ENCODE measurements at places on chromosomes 6 and 20. TPM values are rescaled to one million over a fixed set of nuclear protein-coding genes. Genes with fewer than 3 reads are reported as not detected.

DNA sequence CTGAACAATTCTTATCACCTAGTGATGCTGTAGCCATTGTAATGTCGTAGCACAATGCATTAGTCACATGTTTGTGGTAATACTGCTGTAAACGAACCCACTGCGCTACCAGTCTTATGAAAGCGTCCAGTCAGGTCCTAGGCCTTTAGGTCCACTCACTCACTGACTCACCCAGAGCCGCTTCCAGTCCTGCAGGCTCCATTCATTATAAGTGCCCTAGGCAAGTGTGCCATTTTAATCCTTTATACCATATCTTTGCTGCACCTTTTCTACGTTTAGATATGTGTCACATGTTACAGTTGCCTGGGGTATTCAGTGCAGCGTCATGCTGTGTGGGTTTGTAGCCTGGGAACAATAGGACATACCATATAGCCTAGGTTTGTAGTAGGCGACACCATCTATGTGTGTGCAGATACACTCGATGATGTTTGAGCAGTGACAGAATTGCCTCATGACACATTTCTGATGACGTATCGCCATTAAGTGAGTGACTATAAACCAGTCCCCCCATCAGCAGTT is 15.4 kb downstream of the IGF2R start:
- H3K36me3 ChIP-seq, result no peaks in the 10 kb centered on the region
- H3K27ac ChIP-seq, result no peak overlapping the region
- peaks cover 54% of the 10 kb centered on the region for H3K4me1 ChIP-seq
- no peak for DNase-seq
- H3K27me3 ChIP-seq, result no peaks in the 10 kb centered on the region

DNA sequence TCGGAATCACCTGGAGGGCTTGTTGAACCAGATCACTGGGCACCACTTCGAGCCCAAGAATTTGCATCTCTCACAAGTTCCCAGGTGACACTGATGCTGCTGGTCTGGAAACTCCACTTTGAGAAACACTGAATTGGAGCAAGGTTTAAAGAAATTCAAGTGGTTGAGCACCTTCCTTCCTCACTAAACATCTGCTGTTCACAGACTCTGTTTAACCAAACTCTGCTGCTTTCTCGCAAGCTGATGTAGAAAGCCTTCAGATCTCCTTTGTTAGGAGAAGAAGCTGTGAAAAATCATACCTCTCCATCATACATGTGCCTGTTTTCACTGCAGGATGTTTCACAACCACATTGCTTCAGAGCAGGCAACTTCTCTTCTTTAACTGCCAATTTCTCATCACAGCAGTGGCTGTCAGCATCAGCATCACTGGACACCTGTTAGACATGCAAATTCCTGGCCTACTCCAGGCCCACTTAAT is 87.5 kb upstream of the TOP1 start:
- H3K36me3 ChIP-seq, result no peaks in the 10 kb centered on the region
- no peak overlapping the region for H3K4me3 ChIP-seq
- peaks cover 6% of the 10 kb centered on the region for H3K27me3 ChIP-seq
- DNase-seq, result no peak
- no peak overlapping the region for H3K27ac ChIP-seq
- peaks cover 23% of the 10 kb centered on the region for H3K4me1 ChIP-seq

GRCh38 chr6:30600451-30600961 is 16.5 kb downstream of the PPP1R10 start:
- no peaks in the 10 kb centered on the region for H3K27me3 ChIP-seq
- no peak overlapping the region for H3K4me3 ChIP-seq
- H3K4me1 ChIP-seq, result no peaks in the 10 kb centered on the region
- no peak for DNase-seq
- no peak overlapping the region for H3K27ac ChIP-seq

DNA sequence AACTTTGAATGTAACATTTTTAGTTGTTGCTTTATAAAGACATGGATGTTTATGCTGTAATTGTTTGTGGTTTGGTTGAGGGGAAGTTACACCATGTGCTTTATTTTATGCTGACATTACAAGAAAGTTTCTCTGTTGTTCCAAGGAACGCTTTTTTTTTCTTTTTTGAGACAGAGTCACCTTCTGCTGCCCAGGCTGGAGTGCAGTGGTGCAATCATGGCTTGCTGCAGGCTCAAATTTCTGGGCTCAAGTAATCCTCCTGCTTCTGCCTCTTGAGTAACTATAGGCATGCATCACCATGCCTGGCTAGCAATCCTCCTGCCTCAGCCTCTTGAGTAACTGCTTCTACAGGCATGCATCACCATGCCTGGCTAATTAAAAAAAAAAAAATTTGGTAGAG is 21.0 kb upstream of the IFNGR1 start:
- no peak for DNase-seq
- H3K27me3 ChIP-seq, result no peaks in the 10 kb centered on the region
- H3K4me3 ChIP-seq, result no peak overlapping the region
- H3K27ac ChIP-seq, result no peak overlapping the region
- 0 out of 2 replicates have a peak, but pooled peaks cover 4% of the 10 kb centered on the region for H3K4me1 ChIP-seq

DNA sequence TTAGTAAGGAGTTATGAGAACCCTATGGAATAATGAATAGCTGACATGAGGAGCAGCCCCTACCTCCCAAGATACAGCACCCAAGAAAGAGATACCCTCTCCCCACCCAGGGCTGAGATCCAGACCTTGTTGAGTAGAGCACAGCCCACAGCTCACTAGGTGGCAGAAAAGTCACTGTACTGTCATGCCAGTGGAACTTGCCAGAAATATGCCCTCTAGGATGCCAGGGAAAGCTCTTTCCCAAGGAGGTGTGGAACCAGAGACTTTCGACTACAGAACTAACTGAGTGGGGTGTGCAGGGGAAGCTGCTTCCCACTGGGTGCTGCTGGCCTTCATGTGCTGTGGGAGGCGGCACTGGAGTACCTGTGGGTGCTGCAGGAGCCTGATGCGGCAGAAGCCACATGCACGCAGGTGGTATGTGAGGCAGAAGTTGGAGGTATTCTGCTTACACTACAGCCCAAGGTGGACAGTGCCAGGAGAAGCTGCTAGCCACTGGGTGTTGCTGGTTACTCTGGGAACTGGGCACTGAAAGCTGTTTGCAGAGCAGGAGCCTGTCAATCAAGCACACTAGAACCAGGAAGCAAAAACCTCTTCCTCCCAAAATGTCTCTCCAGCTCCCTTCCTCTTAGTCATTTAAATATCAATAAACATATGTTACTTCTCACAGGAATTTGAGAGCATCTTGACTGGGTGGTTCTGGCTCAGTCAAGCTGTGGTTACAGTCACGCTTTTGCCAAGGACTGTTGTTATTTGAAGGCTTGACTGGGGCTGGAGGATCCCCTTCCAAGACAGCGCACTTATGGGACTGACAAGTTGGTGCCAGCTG is 17.8 kb downstream of the ARMC12 start:
- H3K4me1 ChIP-seq, result peaks cover 40% of the 10 kb centered on the region
- no peaks in the 10 kb centered on the region for H3K27me3 ChIP-seq
- no peaks in the 10 kb centered on the region for H3K36me3 ChIP-seq
- DNase-seq, result no peak

- H3K4me1 ChIP-seq, result peaks cover 13% of the 10 kb centered on the region
- no peak for DNase-seq
- H3K36me3 ChIP-seq, result no peaks in the 10 kb centered on the region
- H3K27ac ChIP-seq, result no peak overlapping the region
Measured at GRCh38 chr20:829551-829950, 4.0 kb upstream of the FAM110A start.

DNA sequence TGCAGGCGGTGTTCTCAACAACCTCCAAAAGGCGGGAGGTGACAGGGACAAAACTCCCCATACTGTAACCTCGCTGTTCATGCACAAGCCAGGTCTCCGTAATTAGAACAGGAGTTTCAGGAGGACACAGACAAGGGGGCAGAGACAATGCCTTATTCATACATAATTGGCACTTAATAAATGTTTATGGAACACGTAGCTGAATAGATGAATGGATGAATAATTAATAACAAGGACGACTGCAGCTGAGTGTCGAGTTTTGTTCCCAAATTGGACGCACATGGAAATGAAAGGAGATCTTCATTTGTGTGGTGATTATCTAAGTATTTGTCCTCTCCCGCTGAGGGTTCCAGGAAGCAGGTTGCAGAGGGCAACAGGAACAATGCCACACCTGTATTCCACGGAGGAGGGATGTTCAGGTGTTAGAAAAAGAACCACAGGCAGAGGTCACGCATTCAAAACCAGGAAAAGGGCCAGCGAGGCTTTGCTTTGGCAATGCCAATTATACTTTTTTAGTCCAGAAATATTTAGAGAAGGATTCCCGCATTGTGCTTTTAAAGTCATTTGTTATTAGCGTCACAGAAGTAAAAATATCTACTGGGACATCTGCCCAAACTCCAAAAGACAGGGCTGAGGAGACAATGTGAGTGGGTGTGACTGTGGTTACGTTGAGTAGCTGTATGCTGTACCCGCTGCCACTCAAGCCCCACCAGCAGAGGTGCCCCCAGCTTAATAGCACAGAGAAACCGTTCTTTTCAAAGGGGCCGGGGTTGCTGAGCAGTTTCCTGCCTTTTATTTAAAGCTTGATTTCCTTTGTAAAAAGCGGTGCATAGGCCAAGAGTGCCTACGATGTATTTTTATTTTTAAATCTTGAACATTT is 123.3 kb downstream of the PXDC1 start:
- H3K4me3 ChIP-seq, result no peak overlapping the region
- DNase-seq, result no peak
- peaks cover 9% of the 10 kb centered on the region for H3K27me3 ChIP-seq
- H3K27ac ChIP-seq, result no peak overlapping the region

- no peak overlapping the region for H3K27ac ChIP-seq
- no peaks in the 10 kb centered on the region for H3K27me3 ChIP-seq
- no peaks in the 10 kb centered on the region for H3K36me3 ChIP-seq
- DNase-seq, result no peak
- H3K4me1 ChIP-seq, result 0 out of 2 replicates have a peak, but pooled peaks cover 3% of the 10 kb centered on the region
Measured at GRCh38 chr6:72631480-72631879, 9.6 kb downstream of the KCNQ5 start.

DNA sequence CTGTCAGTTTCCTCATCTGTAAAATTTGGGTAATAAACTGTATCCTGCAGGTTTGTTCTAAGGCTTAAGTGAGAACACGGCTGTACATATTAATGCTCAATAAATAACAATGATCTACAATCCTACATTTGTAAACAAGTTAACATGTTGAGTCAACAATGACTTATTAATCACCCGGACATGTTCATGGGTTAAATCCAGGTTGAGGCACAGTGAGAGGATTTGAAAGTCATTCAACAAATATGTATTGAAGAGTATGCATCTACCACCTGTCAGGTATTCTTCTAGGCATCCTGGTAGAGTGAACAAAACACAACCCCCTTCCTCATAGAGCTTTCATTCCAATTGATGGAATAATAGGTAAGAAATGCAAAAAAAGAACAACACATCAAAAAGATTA is 554.7 kb upstream of the SLC35B3 start:
- H3K27ac ChIP-seq, result no peak overlapping the region
- no peak overlapping the region for H3K4me3 ChIP-seq
- H3K4me1 ChIP-seq, result peaks cover 7% of the 10 kb centered on the region
- H3K27me3 ChIP-seq, result no peaks in the 10 kb centered on the region

Gene SLC2A10
- total RNA-seq, result 12.0 TPM

DNA sequence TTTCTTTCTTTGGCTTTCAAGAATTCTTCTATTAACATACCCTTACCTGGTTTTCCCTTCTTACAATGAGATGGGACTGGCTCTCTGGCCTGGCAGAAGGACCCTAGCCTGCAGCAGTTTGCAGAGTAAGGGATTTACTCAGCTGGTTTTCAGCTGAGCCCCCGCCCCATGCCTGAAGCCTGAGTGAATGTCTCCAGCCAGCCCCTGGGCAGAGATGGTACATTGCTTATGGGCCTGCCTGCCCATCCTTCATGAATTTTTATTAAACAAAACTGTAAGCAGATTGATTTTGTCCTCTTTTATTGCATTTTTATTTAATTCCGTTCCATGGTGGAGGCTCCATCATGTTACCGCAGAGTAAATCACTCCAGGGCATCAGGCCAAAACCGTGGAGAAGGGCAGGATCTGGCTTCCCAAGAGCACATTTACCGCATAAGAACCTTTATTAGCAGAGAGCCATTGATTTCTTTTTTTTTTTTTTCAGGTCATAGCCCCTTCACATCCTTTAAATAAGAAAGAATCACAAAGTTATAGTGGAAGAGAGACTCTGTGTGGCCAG is 316.2 kb downstream of the DHX35 start:
- peaks cover 12% of the 10 kb centered on the region for H3K36me3 ChIP-seq
- H3K27me3 ChIP-seq, result peaks cover 38% of the 10 kb centered on the region
- no peak for DNase-seq
- no peak overlapping the region for H3K4me3 ChIP-seq

- no peak overlapping the region for H3K27ac ChIP-seq
- no peaks in the 10 kb centered on the region for H3K36me3 ChIP-seq
- H3K27me3 ChIP-seq, result no peaks in the 10 kb centered on the region
Measured at GRCh38 chr20:14957402-14957801, 620.0 kb upstream of the FLRT3 start.

Gene BCL2L1
- 52.9 TPM for total RNA-seq

DNA sequence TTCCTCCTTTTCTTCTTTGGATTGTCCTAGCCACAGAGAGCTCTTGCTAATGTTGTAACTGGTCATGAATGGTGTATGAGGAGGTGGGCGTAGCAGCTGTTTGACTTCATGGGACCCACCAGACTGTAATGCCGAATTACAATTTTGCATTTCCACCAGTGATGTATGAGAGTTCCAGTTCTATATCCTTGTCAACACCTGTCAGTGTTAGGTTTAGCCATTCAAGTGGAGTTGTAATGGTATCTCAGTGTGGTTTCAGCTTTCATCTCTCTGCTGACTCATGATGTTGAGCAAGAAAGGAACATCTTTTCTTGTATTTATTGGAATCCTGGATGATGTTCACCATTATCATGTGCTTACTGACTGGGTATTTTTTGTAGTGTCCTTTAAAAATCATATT is 5.1 kb downstream of the IGF2R start:
- no peak for DNase-seq
- H3K27me3 ChIP-seq, result no peaks in the 10 kb centered on the region
- peaks cover 74% of the 10 kb centered on the region for H3K4me1 ChIP-seq

DNA sequence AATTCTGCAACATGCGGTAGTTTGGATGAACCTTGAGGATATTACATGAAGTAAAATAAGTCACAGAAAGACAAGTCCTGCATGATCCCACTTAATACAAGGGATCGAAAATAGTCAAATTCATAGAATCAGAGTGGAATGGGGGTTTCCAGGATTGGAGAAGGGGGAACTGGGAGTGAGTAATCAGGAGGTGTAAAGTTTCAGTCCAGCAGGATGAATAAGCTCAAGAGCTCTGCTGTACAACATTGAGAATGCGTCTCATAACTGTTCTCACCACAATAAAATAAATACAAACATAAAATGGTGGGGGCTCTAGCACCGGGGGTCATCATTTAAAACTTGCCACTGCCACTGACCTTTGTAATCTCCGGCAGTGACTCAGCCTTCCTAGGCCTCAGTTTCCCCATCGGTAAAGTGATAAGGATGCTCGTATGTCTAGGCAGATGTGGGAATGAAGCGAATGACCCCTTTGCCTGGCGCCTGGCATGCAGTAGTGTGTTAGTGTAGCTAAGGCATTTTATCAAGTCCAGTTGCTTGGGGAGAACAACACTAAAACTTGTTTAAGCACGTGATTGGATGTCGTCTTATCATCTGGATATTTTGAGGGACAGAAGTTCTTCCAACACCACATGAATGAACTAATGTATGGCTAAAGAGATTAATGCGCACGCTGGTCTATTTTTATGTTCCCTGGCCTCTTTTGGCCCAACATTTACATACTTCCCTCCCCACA is 421.1 kb downstream of the QKI start:
- H3K36me3 ChIP-seq, result no peaks in the 10 kb centered on the region
- H3K4me1 ChIP-seq, result peaks cover 9% of the 10 kb centered on the region
- no peaks in the 10 kb centered on the region for H3K27me3 ChIP-seq
- H3K27ac ChIP-seq, result no peak overlapping the region

Gene OPN5
- not detected for total RNA-seq

GRCh38 chr6:25962149-25963127 is at the start of gene TRIM38:
TSS of gene TRIM38 (plus strand) at chr6:25962802. CDS start at chr6:25966523, 3,721 bp downstream.
- peaks cover 59% of the 10 kb centered on the region for H3K27me3 ChIP-seq
- peaks cover 55% of the 10 kb centered on the region for H3K4me1 ChIP-seq
- peak within 1 kb of the TSS; percentile 74 for H3K4me3 ChIP-seq
- peak within 1 kb of the TSS; percentile 93 for H3K27ac ChIP-seq
